Skeletal muscle cell (primary cell): ENCODE measurements at places on chromosomes 7 and 10.

DNA sequence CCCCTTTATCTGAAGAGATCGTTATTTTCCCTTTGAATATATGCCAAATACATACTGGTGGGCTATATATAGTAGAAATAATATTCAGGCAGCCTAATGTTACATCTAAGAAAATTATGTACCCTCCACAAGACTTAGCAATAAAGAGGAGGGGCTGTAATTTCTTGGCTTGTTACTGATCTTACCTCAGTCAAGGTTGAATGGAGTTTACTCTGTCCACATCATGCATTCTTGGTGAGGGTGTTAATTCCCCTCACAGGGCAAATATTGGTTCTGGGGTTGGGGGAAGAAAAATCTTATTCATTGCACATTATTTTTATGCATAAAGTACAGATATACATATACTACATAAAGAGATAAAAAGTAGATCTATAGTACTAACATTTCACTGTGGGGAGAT, 145.8 kb upstream of the ANK3 start:
- no peak for DNase-seq

DNA sequence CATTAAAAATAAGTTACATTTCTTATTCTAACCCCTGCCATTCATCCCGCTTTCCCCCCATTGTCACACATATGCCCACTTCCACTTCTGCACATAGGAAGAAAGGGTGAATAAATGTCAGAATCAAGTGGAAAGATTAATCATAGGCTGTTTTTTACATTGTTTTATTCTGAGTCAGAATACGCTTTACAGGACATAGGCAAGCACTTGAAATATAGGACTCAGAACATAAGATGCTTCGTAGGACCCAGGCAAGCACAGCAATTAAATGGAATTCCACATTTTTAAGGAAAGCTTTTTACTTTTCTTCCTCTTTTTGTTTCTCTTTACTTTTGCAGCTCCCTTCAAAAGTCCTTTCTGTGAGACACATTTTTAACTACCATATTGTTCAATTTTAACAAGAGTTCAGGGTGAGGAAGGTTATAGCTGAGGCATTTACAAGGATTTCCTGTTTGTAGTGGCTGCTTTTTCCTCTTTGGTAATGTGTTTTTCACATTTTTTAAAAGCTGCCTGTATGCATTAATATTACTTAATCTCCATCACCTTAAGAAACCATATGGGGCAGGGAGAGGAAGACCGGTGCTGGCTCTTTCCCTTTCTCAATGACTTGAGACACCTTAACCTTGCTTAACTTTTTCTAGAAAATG, 130.0 kb downstream of the TES start:
- DNase-seq: no peak

DNA sequence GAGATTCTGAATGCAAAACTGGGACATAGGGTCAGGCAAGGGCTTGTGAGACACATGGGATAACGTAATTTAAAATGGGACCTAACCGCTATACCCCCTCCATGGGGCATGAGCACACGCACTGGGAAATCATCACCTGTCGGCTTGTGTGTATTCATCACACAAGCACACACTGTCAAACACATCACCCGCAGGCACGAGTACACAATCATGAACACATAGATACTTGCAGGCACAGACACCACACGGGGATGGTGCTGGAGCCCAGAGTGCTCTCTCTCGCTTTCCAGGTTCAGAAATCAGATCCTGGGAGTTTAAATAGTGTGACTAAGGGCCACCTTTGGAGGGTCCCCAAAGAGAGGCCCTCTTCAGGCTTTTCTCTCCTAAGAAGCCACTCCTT, 19.6 kb upstream of the TLX1 start:
- DNase-seq: no peak

DNA sequence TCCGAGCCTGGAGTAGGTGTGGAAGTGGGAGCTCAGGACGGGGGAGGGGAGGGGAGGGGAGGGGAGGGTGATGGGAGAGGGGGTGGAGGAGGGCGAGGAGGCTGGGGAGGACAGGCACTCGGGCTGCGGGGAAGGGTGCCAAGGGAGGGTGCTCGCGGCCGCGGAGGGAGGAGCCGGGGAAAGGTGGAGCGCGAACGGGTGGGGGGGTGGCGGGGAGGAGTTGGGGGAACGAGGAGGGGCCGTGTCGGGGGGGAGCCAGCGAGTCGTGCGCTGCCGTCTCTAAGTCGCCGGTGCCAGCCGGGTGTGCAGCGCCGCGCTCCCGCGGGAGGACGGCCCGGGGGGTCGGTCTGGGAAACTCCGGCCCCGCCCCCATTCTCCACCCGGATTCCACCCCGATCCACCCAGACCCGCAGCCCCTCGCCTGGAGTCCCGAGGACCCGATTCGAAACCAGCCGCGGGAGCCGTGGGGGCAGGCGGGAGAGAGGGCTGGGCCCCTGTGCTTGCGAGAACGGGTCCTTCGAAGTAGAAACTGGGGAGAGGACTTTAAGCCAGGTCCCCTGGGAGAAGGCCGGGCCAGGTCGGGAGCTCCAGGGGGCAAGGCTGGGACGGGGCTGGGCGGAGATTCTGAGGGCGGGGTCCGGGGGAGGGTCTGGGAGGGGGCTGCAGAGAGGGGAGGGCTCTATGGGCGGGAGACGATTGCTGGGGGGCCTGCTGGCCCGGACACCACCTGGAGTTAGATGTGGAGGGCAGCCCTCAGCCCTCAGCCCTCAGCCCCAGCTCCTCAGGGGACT, at the start of gene ZNF467:
ZNF467 (minus strand) TSS at position 143 of the 791 bp plus-strand sequence. CDS start 2,556 bp downstream, outside the sequence.
- no peak for DNase-seq

GRCh38 chr7:16590424-16590823, 55.1 kb downstream of the ANKMY2 start:
- DNase-seq: no peak

DNA sequence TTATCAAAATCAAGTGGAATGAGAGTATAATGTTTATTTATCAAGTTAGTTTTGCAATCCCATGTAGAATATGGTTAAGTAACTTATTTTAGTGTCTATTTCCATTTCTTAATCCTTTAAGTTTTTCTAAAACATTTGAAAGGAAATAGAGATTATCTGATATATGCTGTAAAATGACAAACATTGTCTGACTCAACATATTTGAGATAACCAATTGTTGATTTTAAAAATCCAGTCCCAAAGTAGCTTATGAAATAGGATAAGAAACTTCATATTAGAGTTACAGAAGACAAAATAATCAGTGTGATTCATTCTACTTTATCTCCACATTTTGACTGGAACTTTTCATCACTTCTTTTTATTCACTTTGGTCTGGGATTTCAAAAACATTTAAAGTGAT, 38.7 kb upstream of the CDK1 start:
- DNase-seq: no peak

DNA sequence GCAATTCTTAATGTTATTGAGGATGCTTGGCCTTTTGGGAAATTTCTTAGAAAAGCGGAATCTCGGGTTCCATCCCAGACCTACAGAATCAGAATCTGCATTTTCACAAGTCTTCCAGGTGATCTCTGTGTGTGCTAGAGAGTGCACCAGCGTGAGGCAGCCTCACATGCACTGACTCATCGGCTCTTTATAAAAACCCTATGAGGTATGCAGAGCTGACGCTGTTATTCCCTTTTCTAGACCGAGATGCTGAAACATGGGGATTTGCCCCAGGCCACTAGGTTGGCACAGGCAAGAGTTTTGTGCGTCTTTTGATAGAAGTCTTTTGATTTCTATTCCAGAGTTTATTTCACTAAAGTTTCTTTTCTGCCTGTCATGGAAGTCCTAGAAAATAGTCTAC, 61.2 kb downstream of the CDCA7L start:
- DNase-seq: no peak

DNA sequence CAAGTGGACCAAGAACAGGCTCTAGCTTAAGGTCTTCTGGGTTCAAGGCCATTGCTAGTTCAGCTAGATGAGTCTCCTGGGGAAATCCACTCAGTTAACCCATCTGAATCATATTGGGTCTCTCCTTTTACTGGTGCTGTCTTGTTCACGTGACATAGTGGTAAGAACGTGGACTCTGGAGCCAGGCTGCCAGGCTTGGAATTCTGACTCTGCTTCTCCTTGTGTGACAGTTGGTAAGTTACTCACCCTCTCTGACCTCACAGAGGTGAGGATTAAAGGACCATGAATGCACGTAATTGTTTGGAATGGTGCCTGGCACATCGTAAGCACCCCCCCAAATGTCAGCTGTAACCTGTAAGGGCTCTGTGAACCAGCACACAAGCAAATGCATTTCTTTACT, 9.7 kb upstream of the CALU start:
- DNase-seq: no peak

- DNase-seq: no peak
Observed at GRCh38 chr7:28245123-28245878, 64.7 kb upstream of the JAZF1 start.

DNA sequence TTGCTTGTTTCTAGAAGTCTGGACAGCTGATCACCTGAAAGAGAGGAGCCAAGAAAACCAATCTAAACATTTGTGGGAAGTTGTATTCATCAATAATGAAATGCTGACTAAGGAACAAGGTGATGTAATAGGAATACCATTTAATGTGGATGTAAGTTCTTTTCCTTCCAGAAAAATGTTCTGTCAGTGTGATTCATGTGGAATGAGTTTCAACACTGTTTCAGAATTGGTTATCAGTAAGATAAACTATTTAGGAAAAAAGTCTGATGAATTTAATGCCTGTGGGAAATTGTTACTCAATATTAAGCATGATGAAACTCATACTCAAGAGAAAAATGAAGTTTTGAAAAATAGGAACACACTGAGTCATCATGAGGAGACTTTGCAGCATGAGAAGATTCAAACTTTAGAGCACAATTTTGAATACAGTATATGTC, 39.8 kb upstream of the ZNF37A start:
- peak; percentile 52 for DNase-seq

- no peak for DNase-seq
Observed at GRCh38 chr7:2287745-2288144, 26.5 kb downstream of the SNX8 start.

DNA sequence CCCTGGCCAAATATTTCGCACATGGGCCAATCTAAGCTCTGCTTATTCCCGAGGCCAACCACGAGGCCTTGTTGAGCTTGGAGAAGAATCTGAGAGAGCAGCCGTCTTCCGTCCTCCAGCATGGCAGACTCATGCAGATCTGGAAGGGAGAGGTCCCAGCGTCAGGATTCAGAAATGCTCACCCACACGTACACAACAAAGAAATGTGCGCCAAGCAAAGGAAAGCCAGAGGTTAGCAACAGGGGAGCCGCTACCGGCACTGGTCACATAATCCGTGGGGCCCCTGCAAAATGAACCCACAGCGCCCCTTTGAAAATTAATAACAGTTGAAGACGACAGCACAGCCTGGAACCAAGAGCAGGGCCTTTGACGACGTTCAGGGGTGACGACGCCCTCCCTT, 25.4 kb upstream of the PRKAG2 start:
- no peak for DNase-seq

- no peak for DNase-seq
Observed at GRCh38 chr7:80420876-80421275, 91.0 kb downstream of the GNAT3 start.

GRCh38 chr10:70403483-70404035, 386 bp upstream of the EIF4EBP2 start:
- no peak for DNase-seq

- no peak for DNase-seq
Observed at GRCh38 chr7:131305152-131305551, 22.5 kb upstream of the MKLN1 start.
